ENCODE measurements at places on chromosomes 3 and 15.

GRCh38 chr3:14462738-14463137 is 60.3 kb downstream of the SLC6A6 start:
- DNase-seq, result no peak

DNA sequence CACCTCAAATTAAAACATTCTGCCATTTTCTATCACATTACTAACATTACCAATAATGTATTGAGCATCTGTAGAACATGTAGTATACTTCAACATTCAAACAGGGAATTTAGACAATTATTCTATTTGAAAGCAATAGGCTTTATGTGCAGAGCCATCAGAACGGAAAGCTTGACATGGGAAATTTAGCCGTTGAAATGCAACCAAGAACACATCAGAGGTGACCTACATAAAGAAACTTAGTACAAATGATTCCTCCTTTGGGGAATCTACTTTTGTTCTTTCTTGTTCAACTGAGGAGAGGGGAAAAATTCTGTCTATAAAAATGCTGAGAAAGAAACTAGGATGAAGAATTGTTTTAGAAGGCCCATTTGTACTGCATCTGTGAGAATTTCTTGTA is 38.6 kb upstream of the RBMS3 start:
- DNase-seq, result no peak

DNA sequence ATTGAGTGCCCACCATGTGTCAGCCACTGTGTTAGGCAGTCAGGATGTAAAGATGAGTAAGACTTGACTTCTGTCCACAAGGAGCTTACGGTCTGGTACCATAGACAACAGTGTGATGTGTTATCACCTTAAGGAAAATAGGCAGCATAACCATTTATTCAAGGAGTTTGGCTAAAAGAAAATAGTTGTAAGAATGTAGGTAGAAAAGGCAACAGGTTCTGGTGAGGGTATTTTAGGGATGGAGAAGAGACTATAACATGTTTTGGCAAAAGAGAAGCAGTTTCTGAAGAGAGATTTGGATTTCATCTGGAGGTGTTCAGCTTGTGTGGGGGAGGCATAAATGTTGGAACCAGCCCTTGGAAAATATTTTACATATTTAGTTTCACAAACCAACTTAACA is 121.9 kb downstream of the HCN4 start:
- DNase-seq, result no peak

DNA sequence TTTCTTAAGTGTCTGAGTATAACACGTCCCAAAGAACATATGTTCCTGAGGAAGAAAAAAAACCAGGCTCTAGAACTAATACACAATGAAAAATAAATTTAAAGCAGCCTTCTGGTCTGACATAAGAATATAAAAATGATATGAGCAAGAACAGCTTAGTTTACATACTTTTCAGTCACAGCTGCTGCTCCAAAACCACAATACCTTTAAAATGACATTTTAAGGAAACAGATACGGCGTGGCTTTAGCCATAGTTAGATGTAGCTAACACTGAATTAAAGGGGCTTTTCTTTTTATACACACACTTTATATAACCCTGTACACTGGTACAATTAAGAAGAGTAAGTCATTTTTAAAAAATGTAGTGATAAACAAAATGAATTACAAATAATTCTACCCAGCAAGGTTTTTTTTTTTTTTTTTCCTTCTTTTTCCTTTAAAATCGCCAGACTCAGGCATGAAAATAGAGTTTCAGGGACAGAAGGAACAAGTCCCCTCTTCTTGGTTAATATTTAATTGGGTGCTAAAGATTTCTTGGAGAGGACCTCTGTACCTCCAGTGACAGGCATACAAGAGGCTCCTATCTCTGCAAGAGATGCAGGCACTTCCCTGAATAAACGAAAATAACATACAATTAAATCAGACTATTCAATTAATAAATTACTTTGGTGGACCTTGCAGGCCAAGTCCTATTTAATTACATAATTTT is 265.6 kb downstream of the FOXP1 start:
- no peak for DNase-seq

DNA sequence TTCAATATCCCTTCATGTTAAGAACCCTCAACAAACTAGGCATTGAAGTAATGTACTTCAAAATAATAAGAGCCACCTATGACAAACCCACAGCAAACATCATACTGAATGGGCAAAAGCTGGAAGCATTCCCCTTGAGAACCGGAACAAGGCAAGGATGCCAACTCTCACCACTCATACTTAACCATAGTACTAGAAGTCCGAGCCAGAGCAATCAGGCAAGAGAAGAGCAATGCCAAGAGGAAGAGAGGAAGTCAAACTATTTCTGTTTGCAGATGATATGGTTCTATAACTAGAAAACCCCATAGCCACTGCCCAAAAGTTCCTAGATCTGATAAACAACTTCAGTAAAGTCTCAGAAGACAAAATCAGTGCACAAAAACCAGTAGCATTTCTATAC is 161.9 kb downstream of the UBE2E2 start:
- no peak for DNase-seq

- no peak for DNase-seq
Measured at GRCh38 chr3:129057249-129057648, 3.3 kb upstream of the GP9 start.

DNA sequence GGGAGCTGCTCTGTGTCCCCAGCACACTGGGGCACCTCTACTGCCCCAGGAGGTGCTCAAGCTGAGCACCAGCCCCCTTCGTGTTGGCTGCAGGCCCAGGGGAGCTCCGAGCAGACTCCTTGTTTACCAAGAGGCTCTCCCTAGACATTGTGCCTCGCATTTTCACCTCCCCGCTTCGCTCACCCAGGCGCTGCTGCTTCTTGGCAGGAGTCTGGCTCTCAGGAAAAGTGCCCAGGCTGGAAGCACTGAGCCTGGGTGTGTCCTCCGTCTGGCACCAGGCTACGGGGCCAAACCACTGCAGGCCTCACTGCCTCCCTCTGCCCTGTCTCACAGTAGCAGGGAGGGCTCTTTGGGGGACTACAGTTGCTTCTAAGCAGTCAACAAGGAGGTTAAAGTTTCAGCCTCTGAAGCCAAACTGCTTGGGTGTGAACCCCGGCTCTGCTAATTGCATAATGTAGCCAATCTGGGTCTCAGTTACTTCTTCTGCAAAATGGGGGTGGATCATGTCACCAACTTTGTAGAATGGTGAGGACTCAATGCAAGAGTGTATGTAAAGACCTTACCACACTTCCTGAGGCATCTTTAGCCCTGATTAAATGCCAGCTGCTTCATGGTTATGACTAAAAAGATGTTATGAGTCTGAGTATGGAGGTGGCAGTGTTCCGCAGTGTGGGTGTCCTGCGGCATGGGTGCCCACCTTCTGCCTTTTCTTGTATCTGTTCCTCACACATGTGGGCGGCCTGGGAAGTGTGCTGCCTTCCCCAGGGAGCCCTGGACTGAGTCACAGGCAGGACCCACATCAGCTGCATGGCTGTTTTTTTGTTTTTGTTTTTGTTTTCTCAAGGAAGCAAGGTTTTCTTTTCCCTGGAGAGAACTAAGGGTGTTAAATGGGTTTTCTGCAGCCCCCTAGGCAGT is 88.9 kb downstream of the CLSTN2 start:
- no peak for DNase-seq

DNA sequence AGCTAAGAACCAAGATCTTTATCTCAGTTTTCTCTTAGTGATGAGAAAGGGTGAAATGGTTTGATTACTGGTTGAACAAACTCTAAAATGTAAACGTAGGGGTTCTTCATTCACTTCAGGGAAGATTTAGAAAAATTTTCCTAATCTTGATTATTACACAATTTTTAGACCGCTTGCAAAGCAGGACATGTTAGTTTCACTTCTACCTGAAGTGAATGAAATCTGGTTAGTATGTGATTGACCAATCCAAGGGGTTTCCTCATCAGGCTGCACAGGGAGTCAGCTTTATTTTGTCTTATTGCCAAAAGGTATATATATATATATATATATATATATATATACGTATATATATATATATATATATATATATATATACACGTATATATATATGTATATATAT is 740.4 kb downstream of the TUSC7 start:
- no peak for DNase-seq

GRCh38 chr3:188231456-188231855 is 77.5 kb downstream of the LPP start:
- DNase-seq, result no peak

- no peak for DNase-seq
Measured at GRCh38 chr15:66111363-66111762, 142.2 kb downstream of the MEGF11 start.

- DNase-seq, result no peak
Measured at GRCh38 chr15:38696109-38696727, 131.6 kb upstream of the RASGRP1 start.

DNA sequence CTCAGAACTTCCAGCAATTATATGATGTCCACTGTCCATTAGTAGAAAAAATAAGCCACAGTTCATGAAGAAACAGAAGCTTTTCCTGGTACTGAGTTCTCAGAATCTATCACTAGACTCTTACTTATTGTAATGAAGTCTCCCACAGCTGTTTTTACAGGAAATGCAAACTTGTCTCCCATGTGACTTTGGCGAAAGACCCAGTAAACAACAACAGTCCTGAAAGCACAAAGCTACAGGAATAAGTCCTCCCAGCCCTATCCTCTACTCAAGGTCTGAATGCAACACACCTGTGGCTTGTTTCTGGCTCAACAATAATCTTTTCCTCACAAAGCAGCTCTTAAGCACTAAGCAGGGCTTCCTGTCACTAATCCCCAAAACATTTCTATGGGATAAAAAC is 55.9 kb downstream of the EOMES start:
- DNase-seq, result no peak

- no peak for DNase-seq
Measured at GRCh38 chr3:7410782-7411181, 549.9 kb downstream of the GRM7 start.

GRCh38 chr3:107806536-107806935 is 283.8 kb downstream of the BBX start:
- DNase-seq, result no peak

- no peak for DNase-seq
Measured at GRCh38 chr15:59338414-59338813, 34.3 kb downstream of the MYO1E start.

DNA sequence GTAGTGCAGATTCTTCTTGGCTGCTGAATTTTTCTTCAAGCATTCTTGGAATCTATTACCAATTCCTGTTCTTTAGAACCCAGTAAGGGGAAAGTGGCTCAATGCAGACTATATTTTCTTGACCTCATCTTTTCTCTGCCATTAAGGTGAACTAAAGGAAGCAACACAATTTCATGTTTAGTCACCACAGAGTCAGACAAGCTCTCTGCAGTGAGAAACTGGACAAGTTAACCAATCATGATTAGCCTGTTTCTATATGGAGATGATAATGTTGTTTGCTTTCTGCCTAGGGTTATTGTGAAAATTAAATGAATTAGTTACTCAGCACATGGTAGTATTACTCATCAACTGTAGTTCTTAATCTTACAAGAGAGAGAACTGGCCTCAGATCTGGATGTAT is 1075.1 kb downstream of the AGBL1 start:
- no peak for DNase-seq

GRCh38 chr3:78670746-78671145 is 1097.1 kb downstream of the ROBO1 start:
- no peak for DNase-seq

GRCh38 chr3:177461765-177462164 is 264.5 kb upstream of the TBL1XR1 start:
- DNase-seq, result no peak

DNA sequence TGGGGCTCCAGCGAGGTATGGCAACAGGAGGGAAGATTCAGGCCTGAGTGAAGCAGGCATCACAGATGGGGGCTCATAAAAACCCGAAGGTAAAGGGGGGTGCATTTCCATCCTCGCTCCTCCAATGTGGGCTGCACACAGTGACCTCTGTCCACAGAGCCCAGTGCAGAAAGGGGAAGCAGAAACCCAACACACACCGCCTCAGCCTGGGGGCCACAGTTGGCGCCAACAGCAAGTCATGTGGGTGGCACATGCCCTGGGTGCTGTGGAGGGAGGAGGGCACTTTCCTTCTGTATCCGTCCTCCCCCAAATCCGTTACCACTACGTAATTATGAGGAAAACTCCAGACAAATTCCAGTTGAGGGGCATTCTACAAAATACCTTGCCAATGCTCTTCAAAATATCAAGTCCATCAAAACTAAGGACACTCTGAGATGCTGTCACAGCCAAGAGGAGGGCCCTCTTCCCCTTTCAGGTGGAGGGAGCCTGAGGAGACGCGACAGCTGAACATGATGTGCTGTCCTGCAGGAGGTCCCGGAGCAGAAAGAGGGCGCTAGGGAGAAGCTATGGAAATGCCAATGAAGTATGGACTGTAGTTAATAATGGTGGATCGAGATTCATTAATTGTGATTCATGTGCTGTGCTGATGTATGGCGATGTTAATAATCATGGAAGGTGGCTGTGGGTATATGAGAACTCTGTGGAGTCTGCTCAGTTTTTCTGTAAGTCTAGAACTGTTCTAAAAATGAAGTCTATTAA is 16.4 kb downstream of the APBA2 start:
- no peak for DNase-seq

DNA sequence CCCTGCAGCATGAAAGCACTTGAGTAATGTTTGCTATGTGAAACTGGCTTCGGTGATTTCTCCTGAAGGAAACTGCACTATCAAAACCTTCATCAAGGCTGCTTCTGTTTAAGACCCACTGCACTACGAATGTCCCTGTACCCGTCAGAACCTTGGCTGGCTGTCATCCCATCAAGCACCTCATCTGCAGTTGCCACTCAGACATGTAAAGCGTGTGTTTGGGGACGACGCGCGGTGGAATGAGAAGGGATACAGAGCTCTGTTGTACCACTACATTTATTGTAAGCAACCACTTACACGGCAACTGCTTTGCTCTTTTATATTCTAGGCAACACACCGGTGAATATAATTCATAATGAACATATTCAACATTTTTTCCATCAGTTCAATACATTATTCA is 147.6 kb downstream of the TIGIT start:
- DNase-seq, result no peak

- no peak for DNase-seq
Measured at GRCh38 chr3:81549831-81550230, 211.6 kb downstream of the GBE1 start.

- no peak for DNase-seq
Measured at GRCh38 chr3:176651622-176652021, 545.7 kb downstream of the TBL1XR1 start.
